ENCODE measurements at places on chromosomes 5 and 9.

DNA sequence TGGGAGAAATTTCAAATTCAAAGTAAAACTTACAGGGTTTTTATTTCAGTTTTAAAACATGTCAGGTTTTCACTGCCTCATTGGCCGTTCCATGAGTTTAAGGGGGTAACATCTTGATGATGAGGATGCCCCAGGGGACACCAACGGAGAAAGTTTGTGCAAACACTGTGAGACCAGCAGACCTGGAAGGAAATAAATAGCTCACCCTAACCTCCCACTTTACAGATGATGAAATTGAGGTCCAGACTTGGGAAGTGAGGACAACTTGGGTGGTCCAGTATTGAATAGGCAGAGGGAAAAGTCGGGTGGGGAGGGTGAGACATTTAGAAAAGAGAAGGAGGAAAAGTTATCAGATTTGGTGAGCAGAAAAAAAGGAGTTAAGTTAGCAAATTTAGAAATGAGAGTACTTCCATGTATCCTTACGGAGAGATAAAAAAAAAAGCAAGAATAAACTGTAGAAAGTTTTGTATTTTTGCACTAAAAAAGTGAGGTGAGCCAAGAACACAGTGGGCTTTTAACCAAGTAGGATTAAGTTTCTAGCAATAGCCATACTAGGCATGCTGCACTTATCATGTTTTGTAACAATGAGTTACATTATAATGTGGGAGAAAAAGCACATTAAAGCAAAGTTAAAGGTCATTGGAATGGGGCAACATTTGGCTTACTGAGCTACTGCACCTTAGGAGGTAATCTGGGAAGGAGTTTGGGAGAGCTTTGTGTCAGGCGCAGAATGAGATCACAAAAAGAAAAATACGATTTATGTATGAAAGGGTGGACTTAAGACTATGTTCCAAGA lies 125.1 kb downstream of the GAS1 start:
- no peak for DNase-seq

- no peak for DNase-seq
These were observed 54.3 kb downstream of the PSD2 start for GRCh38 chr5:139849942-139850341.

DNA sequence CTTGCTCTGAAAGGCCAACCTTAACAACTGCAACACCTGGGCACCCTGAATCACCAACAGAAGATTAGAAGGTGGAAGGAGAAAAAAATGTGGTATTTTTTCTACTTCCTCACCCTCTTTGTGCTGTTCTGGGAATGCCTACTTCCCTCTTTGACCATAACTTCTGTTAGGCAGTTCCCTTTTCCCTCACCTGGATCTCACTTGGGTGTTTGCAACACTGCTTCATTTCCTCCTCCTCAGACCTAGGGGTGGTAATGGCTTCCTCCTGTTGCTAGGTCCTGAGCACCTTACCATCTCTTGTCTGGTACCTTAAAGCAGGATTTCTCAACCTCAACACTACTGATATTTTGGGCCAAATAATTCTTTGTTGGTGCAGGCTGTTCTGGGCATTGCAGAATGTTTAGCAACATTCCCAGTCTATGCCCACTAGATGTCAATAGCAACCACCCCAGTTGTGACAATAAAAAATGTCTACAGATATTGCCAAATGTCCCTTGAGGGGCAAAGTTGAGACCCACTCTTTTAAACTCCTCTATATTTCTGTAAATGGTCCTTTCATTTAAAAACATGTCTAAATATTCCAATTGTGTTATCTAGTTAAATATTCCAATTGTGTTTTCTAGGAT lies 300.0 kb upstream of the VLDLR start:
- DNase-seq: no peak

GRCh38 chr5:14443671-14444093 lies 137.9 kb upstream of the OTULINL start:
- DNase-seq: no peak
